ENCODE measurements at places on chromosomes 2 and 18.

DNA sequence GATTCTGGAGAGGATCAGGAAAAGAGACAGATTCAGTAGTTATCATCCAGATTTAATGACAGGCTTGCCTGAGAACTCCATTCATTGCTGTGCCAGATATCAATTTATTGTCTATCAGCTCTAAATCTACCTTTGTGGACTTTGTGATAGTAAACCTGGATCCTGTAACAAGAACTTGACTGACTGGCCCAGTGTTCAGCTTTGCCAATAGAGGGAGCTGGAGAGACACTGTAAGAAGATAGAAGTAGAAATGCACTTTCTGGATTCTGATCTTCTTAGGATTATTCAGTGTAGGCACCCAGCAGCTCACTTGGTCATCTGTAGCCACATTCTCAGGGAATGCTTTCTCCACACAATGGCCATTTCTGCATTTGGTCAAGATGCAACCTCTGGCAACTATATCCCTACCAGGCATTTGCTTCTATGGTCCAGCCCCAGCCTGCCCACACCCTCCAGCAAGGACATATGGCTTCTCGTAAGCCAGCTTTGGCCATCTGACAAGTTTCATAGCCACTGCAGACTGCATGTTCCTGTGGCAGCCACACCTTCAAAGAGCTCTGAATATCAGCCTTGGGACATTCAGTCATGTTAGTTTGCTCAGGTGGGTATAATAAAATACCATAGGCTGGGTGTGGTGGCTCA is 6.1 kb upstream of the SERPINB8 start:
- no peak for DNase-seq

GRCh38 chr2:96916646-96917543 is 47.0 kb upstream of the SEMA4C start:
- DNase-seq, result no peak

DNA sequence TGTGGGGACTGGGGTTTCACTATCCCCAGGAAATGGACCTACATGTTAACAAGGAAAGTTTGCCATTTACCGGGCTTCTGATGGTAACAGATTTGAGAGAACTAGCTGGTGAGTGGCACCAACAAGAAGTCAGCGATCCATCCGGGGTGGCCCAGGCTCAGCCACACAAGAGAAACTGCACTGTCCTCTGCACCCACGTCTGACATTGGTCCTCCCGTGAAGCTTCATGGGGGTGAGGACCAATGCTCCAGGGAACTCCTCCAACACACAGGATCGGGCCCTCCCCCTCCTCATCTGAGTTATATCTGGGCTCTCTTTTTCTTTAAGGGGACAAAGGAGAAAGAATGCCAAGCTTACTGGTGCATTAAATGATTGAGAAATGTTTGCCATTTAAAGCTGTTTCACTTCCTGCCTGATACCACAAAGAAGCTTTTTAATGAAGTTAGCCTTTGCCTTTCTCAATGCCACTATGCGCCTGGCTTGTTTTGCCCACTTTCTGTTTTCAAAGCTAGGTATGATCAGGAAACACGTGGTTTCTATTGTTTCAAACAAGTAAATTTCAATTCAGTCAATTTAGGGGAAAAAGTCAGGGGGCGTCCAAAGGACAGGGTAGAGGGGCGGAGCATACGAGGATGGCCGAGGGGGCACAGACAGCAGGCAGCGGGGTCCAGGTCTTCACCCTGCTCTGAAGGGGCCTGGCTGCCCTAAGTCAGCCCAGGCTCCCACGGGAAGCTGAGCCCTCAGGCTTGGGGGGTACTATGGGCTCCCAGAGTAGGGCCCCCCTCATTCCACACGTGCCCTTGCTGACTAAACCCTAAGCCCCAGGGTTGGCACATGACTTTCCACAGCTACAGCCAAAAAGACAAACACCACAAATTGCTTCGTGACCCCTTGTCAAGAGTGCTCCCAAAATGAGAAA is 204.0 kb upstream of the ID2 start:
- no peak for DNase-seq

GRCh38 chr2:174124181-174124580 is 124.2 kb downstream of the OLA1 start:
- DNase-seq, result no peak

DNA sequence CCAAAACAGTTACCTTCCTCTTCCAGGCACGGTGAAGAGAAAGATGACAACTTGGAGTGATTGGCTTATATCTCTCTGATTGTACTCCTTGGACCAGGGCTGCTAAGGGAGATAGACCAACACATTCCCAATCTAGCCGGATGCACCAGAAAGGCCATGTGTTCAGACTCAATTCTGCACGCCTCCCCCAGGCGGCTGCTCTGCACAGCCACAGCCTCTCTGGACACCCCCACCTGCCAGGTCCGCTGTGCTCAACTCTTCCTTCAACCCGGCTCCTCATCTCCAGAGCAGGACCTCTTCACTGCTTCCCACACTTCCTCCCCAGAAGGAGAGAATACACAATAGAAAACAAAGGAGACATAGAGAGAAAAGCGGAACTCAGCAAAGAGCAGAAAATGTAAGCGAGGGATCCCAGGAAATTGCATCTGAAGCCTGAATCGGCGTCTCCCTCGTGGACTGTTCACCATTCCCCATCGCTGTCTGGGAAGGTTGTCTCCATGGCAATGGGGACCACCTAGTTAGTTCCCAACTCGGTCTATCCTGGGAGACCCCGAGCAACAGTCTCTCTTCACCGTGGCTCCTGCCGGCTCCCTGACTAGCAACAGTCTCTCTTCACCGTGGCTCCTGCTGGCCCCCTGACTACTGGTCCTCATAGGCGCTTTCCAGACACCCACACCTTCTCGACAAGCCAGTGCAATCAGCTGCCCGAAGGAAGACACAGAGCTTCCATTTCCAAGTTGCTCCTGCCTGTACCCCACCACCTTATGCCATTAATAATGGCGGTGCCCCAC is 361.7 kb upstream of the MYT1L start:
- DNase-seq, result no peak

- no peak for DNase-seq
These were observed 50.5 kb downstream of the KCNG2 start for GRCh38 chr18:79848294-79848578.

GRCh38 chr2:133948610-133949290 is 305.1 kb upstream of the MGAT5 start:
- DNase-seq, result no peak

GRCh38 chr2:118607641-118608040 is 239.8 kb downstream of the EN1 start:
- DNase-seq, result no peak

GRCh38 chr2:39141334-39142271 is 20.8 kb upstream of the SOS1 start:
- DNase-seq, result no peak

- DNase-seq, result no peak
These were observed 180.3 kb upstream of the TCF4 start for GRCh38 chr18:55768255-55768654.

GRCh38 chr18:9961041-9961440 is 47.2 kb downstream of the VAPA start:
- peak; percentile 18 for DNase-seq

- no peak for DNase-seq
These were observed 25.3 kb downstream of the TMEM131 start for GRCh38 chr2:97970293-97971060.

DNA sequence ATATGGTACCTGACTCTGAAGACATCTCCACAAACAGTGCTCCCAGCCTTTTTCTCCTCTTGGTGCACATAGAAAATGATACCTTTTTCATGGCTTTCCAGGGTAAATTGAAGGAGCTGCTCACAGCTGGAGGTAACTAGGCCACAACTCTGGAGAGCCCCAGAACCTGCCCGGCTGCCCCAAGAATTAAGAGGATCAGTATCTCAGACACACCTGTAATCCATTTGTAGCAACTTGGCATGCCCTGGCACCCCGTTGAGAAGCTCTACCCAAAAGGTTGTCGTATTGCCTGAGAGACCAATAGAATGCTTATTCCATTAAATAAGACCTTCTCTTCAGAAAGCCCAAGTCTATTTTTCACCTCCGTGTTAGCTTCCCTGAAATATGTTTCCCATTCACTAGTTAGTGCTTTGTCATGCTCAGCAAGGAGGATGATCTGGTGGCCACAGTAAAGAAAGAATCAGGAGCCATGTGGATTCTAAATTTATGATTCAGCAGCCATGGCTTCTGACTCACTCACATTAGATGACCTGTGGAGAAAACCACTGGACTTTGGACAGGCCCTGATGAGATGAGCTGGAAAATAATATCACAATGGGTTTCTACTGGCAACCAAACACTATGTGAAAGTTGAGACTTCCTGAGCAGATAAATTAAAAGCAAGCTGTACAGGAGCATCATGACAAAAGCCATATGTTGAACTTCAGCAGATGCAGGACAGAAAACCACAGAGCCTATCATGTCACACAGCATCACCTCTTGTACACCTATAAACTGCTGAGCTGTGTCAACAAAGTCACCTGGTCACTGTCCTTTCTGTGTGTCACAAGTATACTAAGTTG is 253.3 kb upstream of the OSR1 start:
- DNase-seq, result peak; percentile 99

DNA sequence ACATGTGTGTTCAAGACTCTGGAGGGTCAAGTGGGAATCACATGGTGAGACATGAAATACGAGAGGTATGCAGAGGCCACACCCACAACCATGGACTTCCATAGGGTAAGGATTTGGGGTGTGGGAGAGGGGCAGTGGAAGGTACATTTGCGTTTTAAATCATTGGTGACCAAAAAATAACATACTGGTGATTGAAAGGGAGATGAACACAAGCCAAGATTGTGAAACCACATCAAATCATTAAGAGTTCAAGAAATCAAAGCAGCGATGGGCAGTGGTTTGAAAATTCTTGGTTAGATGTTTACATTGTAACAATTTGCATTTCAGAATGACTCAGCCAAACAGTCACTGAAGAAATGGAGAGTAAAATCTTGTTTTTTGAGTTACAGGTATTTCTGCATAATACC is 1.9 kb upstream of the CABYR start:
- no peak for DNase-seq

DNA sequence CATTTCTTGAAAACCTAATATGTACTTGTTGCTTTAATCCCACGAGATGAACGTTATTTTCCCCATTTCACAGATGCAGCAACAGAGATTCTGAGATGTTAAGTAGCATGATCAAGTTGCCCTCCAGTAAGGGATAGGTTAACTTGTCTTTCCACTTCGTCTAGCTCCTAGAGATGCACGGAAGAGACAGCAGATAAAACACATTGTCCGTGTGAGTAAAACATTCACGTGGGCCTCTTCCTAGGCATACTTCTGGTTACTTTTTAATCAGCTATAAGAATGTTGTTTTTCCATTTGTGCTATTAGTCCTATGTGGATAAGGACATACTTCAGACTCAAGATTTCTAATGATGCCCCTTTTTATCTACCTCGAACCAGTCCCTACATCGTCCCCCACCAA is 1.2 kb upstream of the ARHGAP28 start:
- DNase-seq, result no peak

DNA sequence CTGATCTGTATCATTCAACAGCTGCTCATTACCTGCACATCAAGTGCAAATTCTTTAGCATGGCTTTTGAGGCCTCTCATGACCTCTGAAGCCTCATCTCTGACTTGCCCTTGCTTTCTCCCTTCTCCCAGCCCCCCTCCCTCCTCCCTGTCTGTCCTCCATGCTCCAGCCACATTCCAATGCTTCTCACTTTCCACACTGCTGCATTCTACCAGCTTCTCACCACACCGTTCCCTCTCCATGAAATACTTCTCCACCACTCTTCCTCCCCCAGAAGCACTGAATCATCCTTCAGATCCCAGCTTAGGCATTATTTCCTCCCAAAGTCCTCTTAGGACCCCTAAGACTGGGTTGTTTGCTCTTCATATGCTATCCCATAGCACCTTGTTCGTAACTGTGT is 26.9 kb downstream of the GCG start:
- no peak for DNase-seq

GRCh38 chr18:78518805-78519204 is 460.8 kb upstream of the SALL3 start:
- DNase-seq, result no peak

GRCh38 chr2:11343368-11343649 is 1.1 kb downstream of the ROCK2 start:
- DNase-seq, result no peak

- DNase-seq, result no peak
These were observed 128.8 kb downstream of the ZNF521 start for GRCh38 chr18:25223211-25223610.

DNA sequence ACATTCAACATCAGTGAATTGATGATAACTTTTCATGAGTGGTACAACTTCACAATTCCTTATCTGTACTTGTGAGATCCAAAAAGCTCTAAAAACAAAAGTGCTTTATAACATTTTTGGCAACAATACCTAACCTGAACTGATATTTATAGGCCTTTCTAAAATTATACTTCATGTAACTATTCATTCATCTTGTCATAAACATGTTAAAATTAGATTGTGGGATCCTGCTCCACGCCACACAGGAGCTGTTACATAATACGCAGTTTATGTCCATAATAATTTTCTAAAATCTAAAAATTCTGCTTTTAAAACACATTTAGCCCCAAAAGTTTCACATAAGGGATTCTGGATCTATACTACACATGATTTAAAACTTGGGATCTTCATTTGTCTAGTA is 908.5 kb upstream of the CHAC2 start:
- DNase-seq, result no peak

DNA sequence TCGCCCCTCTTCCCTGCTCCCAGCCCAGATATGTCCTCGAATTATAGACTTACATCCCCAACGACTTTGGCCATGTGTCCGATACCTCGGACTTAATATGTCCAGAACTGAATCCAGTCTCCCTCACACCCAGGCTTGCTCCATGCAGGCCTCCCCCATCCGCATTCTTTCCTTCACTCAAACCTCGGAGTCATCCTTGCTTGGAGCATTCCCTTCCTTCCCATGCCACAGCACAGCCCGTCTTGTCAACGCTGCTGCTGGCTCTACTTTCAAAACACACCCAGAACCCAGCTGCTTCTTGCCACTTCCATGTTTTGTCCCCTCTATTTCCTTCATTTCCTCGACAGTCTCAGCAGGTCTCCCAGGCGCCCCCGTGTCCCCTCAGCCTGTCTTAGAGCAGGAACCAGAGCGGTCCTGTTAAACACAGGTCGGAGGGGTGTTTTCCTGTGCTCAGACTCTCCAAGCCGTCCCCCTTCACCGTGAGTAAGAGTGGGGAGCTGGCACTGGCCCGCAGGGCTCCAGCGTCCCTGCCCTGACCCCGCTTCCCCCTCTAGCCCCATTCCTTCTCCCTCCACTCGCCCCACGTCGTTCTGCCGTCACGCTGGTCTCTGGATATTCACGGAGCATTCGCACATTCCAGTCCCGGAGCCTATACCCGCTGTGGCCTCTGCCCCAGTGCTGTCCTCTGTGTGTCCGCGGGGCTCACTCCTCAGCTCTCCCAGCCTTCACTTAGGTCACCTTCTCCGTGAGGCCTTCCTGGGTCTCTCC is 54.4 kb downstream of the VAPA start:
- DNase-seq, result no peak
